Right ventricle myocardium superior (tissue), 1 donor: ENCODE measurements at places on chromosomes 3 and 15.

GRCh38 chr3:157390713-157391515 lies 45.7 kb upstream of the PTX3 start:
- DNase-seq = no peak

DNA sequence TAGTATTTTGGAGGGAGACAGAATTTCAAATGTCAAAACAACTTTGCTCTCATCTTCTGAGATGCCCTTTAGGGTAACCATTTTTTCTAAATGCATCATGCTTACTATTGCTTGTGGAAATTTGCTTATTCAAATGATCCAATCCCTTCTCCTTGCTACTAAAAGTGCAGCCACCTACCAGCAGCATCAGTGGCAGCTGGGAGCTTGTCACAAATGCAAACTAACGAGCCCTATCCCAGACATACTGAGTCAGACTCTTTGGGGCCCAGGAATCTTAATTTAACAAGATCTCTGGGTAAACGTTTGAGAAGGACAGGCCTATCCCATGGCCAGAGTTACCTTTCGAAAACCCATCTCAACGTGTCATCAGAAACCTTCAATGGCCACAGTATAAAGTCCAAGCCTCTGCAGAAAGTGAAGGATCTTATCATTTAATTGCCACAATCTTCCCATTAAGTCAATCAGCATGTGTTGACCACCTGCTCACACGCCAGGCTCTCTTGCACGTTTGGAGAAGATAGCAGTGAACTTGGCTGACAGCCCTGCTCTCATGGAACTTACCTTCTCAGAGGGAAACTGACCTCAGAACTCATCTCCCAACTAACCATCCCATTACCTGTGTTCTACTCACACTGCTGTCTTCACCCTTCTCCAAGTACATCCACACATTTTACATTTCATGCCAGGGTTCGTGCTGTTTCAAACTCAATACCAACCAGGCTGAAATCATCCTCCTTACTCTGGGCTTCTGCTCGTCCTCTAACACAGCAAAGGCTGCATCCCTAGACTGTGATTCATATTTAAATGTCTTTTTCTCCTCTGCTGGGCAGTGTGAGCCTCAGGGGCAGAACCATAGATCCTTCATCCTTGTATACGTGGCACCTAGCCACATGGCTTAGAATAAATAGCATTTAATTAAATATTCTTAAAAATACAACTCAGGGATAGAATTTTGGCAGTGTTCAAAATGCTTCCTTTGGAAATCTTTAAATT lies 24.8 kb upstream of the VGLL4 start:
- no peak for DNase-seq

GRCh38 chr3:1847571-1847970 lies 251.1 kb upstream of the CNTN4 start:
- DNase-seq = no peak

GRCh38 chr3:60169755-60170154 lies 1081.5 kb downstream of the FHIT start:
- no peak for DNase-seq

- peak; percentile 66 for DNase-seq
These were observed 9.1 kb upstream of the LIPH start for GRCh38 chr3:185561374-185561943.

GRCh38 chr15:26129852-26130251 lies 266.7 kb upstream of the ATP10A start:
- DNase-seq = no peak

DNA sequence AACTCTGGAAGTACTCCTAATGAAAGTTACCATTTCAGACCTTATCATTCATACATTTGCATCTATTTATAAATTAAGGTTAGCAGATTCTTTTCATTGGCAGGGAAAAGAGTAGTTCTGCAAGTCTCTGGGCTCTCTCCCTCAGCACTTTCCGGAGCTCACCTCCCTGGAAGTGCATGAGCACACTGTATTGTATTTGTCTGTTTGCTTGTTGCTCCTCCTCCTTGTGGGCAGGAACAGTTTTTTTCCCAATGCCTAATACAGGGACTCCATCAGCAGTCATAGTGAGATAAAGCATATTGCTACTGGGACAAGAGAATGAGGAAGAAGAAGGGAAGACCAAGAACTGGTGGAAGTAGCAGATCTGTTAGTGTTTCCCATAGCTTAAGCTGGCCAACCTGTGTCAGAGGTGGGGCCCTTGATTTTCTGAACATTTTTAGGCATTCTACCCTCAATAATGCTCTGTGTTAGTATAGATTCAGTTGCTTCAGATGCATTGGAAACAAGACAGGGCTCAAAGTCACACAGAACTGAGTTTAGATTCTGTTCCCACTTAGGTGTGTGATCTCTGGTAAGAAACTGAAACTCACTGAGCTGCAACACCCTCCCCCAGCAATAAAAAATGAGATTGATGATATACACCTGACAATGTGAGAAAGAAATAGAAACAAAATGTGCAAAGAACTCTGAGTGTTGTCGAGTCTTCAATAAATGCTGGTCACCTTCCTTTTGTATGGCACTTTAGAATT lies 407.8 kb downstream of the TUSC7 start:
- DNase-seq = no peak

GRCh38 chr3:43338295-43338694 lies 52.0 kb downstream of the SNRK start:
- DNase-seq = no peak

- no peak for DNase-seq
These were observed 65.9 kb upstream of the KLHL25 start for GRCh38 chr15:85860394-85861161.

GRCh38 chr3:100590114-100590839 lies 19.1 kb upstream of the ADGRG7 start:
- DNase-seq = no peak

GRCh38 chr3:189630767-189631372 lies 319 bp upstream of the TP63 start:
- no peak for DNase-seq

GRCh38 chr3:67083277-67083676 lies 85.2 kb downstream of the KBTBD8 start:
- no peak for DNase-seq

DNA sequence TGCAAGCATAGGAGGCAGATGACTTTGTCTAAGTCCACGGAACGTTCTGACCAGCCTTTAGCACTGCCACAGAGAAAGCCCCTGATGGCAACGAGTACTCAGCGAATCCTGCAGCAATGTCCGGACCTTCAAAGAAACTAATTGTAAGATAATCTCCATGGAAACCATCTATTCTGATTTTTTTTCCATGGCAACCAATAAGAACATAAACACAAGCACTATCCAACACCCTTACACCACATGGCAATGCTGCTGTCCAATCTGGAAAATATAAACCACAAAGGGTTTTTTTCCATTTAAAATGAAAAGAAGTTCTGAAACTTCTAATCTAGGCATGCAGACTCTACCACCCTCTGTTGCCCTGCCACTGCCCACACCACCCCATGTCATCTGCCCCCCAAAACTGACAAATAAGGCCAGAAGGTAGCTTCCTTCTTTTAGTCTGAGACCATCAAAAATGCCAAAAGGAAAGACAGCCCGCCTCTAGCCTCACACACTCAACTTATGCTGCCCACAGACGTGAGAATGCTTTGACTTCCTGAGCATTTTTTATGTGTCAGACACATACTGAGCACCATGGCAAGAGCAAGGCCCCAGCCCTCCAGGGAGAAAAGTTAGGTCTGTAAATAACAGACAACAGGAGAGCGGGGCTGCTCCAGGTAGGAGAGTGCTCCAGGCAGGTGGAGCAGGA lies 44.5 kb downstream of the POC1A start:
- DNase-seq = peak; percentile 32

DNA sequence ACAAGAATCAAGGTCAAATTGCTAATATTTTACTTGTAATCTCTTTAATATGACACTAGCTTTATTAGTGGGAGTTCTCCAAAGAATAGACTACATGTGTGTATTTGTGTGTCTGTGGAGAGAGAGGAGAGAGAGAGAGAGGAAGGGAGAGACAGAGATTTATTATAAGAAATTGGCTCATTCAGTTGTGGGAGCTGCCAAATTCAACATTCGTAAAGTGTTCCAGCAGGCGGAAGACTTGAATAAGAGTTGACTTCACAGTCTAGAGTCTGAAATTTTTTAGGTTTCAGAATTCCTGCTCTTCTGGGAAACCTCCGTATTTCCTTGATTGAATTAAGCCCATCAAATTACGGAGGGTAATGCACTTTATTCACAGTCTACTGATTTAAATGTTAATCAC lies 4.7 kb upstream of the CLDN1 start:
- no peak for DNase-seq

DNA sequence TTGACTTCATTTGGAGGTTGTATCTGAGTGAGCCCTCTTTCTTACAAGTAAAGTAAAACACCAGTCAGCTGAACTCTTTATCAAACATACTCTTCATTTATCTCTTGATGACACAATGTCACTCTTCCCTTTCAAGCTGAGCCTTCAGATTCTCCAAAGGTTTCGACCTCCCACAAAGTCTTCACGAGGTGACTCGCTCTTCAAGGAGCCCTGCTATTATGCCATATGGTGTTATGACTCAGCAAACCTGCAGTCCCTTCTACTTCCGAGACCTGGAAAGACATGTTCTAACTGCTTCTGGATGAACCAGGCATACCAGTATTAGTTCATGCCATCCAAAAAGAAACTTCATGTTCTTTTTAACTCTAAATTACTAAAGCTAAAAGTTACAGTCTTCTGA lies 23.1 kb downstream of the AADAC start:
- DNase-seq = no peak

DNA sequence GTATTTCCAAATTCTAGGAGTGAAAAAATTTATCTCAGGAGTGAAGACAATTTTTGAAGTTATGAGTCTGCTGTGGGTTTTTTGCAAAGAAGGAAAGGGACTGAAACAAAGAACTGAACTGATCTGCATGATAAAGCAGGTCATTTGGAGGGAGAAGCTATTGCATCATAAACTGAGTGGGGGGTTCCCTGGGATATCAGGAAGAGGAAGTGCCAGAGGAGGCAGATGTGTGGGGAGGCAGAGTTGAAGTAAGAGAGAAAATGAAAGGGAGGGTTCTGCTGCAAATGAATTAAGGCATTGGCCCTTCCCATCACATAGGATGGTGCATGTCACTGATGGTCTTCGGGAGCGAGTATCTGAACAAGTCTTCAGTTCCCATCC lies 379.2 kb downstream of the VPS13C start:
- DNase-seq = no peak

GRCh38 chr3:32755761-32756160 lies 62.0 kb upstream of the TRIM71 start:
- no peak for DNase-seq

DNA sequence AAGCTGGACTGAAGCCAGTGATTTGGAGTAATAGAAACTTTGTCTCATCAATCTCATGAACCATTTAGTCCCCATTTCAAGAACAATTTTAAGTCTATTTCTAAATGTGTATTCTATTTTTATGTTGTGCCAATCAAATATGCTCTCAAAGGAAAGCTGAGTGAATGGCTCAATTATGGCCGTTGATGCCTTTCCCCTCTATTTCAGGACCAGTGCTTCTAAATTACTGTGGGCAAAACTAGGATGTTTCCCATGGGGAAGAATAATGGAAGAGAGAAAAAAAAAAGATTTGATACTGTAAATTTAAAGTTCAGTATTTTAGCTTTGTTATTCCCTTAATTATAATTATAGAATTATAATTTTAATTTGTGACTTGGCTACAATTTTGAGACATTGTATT lies 110.1 kb downstream of the CADM2 start:
- DNase-seq = no peak

DNA sequence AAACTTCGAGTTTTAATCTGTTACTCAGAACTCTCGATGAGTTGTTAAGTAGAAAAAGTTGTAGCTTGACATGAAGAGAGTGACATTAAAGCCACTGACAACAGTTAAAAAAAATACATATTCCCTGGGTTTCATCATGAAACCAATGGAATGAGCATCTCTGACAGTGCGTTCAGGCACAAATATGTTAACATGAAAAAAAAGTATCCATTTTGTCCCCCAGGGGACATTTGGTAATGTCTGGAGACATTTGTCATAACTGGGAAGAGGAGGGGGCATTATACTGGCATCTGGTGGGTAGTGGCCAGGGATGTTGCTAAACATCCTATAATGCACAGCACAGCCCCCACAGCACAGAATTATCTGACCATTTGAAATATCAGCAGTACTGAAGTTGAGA lies 14.8 kb upstream of the FOXP1 start:
- no peak for DNase-seq

DNA sequence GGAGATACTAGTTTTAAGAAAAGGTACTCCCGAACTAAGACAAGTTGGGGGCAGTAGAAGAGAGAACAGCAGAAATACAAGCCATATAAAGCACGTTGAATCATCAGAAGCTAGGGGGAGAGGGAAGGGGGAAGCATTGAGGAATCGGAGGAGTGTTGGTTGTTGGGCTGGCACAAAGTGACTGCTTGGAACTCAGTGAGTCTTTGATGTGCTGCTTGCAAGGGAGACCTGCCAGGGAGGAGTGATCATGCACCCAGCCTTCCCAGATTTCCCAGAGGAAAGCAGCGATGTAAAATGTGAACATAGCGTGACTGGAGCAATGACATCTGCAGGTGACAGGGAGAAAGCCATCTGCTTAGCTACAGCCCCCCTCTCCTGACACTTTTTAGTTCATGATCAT lies 192.4 kb upstream of the IL12A start:
- no peak for DNase-seq

DNA sequence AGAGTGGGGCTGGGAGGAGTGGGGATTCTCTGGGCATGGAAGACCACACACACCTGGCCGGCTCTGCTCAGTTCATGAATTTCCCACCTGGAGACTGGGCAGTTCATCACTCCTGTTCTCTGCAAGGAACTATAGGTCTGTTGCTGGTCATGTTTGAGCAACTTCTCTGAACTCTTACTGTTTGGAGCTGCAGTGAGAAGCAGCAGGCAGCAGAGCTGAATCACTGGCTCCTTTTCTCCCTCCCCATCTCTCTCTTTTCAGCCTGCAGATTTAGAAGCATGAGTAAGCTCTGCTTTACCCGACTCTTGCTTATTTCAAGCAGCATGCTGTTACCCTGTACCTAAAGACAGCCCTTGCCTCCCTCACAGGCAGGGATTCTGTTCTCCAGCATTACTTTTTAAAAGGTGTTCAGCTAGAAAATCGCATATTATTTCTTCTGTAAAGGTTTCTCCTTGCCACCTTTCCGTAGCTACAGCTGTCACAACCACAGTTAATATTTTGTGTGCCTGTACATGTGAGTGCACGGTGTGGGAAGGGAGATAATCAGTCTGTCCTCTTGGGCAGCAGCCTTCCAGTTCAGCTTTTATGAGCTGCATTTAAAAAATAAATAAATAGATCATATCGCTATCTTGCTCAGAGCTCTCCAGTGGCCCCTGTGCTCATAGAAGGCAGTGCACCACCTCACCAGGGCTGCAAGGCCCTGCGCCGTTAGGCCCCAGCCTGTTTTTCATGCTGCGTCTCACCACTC lies 131.6 kb downstream of the CHCHD6 start:
- no peak for DNase-seq
